ENCODE measurements at places on chromosomes 16 and 17.

DNA sequence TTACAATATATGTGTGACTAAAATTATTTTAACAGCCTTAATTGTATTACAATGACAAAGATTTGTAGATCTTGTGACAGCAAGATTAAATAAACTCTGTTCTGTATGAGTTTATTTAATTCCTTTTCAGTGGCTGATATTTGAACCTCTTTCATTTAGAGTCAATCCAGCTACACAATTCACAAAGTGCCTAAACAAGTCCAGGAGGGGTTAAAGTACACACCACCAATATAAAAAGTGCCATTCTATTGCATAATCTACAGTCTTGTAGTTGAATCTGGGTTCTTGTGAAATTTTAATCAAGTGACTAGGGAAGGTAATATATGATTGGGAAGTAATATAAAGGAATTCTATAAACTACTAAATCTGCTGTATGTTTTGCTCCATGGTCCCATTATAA is 3.9 kb upstream of the NFAT5 start:
- DNase-seq: no peak

DNA sequence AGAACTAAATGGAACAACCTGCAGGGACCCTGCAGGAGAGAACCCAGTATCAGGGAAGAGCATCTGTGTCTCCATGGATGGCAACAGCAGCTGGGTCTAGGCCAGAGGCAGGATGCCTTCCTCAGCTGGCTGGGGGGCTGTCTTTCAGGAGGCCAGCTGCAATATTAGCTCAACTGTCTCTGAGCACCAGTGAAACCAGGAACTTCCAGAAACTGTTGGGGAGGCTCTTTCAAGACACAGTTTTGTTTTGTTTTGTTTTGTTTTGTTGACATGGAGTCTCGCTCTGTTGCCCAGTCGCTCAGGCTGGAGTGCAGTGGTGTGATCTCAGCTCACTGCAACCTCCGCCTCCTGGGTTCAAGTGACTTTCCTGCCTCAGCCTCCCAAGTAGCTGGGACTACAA is 7.6 kb downstream of the GPR142 start:
- DNase-seq: no peak

- DNase-seq: no peak
These were observed 7.4 kb downstream of the FTO start for GRCh38 chr16:53711390-53711789.

GRCh38 chr16:14955546-14956231 is 18.4 kb downstream of the NPIPA1 start:
- DNase-seq: no peak

GRCh38 chr16:79509211-79509631 is 91.3 kb downstream of the MAF start:
- no peak for DNase-seq

Measured in activated CD4-positive, alpha-beta T cell treated with anti-CD3 and anti-CD28 coated beads for 24 hours (primary cell).